ENCODE measurements at places on chromosomes 1 and 21.

- peak; percentile 43 for DNase-seq
These were observed 15.0 kb downstream of the TNFRSF25 start for GRCh38 chr1:6450943-6451373.

DNA sequence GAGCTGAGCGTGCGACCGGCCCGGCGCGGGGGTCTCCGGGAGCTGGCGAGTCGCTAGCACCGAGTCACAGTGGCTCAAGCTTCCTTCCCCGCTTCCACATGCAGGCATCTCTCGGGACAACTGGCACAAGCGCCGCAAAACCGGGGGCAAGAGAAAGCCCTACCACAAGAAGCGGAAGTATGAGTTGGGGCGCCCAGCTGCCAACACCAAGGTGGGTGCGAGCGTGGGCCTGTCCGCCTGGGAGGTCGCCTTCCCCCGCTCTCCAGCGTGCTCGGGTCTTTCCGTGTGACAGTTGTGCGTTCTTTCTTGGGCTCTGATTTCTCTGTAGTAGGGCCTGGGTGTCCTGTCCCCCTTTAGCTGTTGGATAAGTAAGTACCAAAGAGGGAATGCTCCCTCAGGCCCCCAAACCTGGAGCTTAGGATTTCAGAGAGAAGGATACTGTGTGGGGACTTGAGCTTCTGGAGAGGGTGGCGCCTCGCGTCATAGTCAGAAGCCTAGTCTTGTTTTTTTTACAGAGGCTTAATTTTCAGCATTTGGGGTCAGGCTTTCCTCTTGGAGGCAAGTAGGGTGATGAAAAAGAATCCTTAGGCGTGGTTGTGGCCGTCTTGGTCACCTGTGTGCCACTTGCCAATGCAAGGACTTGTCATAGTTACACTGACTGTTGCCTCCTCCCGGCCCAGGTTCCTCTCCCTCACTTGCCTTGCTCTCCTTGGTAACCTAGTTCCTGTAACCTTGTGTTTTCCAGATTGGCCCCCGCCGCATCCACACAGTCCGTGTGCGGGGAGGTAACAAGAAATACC, 790 bp downstream of the RPS8 start:
- no peak for DNase-seq

GRCh38 chr1:243726806-243727502, 123.1 kb downstream of the AKT3 start:
- DNase-seq, result no peak

GRCh38 chr1:109395602-109396512, 1.9 kb downstream of the SORT1 start:
- no peak for DNase-seq

DNA sequence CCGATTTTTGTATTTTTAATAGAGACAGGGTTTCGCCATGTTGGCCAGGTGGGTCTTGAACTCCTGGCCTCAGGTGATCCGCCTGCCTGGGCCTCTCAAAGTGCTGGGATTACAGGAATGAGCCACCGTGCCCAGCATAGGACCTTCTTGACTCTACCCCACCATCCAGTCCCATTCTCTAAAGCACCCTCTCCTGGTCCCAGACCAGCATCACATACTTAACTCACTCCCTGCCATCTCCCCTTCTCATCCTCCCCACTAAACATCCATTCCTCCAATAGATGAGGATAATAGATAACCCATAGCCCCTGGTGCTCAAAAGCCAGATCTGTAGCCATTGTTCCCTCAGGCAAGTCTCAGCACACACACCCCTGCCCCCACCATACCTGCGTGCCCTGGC, 2.1 kb downstream of the ENTREP3 start:
- DNase-seq, result no peak

- no peak for DNase-seq
These were observed 21.8 kb upstream of the TNFRSF1B start for GRCh38 chr1:12144969-12145368.

DNA sequence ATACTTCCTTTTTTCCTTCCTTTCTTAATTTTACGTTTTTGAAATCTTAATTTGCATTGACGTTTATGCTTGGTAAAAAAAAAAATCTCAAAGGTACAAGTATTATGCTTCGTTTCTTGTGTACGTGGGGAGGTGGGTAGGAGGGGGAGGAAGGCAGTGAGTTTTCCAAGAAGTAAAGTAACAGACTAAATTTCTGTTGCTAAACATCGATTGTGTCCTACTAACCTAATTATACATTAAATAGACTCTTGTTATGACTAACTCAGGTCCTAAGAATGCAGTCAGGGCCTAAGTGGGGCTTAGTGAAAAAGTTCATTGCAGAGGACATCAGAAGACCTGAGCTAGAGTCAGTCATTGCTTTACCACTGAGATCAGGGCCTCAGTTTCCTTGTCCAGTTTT, 17.5 kb downstream of the NEK7 start:
- DNase-seq, result no peak

GRCh38 chr1:172085317-172085716, 244.0 kb downstream of the DNM3 start:
- DNase-seq, result no peak

DNA sequence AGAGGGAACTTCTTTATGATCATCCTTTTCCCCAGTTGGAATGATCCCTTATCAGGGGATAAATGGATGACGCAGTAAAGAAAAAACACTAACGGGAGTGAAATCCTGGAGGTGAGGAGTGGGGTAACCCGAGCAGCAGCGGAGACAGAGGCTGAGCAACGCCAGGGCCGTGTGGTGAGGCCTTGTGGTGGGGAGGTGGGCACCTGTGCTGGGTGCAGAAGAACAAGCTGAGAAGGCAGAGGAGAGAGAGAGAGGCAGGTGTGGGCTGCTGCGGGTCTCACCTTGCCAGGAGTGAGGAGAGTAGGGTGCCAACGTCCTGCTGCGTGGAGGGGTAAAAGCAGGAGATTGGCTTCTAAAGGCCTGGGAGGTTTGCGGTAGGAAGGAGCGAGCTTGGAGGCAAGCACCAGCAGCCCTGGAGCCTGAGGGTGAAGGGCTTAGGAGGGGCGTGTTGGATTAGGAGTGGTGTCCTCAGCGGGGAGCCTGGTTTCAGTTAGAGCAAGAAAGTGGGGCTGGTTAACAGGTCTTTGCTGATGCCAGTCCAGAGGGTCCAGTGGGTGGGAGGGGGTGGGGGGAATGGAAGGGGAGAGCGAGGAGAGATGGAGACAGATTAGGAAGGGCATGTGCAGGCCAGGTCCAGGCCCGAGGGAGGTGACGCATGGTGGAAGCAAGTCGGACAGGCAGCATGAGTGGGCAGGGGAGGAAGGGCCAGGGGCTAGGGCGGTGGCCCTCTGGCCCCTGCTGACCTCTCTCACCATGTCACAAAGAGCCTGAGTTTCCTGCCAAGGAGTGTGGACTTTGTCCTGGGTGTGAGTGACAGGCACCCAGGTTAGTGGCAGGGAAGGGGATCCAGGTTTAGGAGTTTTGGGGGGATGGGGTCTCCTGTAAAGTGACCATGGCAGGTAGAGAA, 36.7 kb upstream of the LHX4 start:
- DNase-seq, result no peak

- DNase-seq, result no peak
These were observed 13.7 kb downstream of the CSF1 start for GRCh38 chr1:109924316-109924715.

DNA sequence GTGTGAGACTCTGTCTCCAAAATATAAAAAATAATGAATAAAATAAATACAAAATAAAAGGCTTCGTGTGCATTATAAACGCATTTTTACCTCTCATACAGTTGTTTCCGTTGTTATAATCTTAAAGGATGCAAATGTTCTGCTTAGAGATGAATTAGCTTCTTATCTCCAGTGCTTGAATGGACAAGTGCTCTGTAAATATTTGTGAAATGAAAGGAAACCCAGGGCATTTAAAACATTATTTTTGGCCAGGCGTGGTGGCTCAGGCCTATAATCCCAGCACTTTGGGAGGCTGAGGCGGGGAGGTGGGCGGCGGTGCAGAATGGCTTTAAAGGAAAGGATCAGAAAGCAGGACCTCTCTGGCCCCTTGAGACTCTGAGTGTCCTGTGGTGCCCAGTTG, 94.5 kb downstream of the HUNK start:
- DNase-seq, result no peak

DNA sequence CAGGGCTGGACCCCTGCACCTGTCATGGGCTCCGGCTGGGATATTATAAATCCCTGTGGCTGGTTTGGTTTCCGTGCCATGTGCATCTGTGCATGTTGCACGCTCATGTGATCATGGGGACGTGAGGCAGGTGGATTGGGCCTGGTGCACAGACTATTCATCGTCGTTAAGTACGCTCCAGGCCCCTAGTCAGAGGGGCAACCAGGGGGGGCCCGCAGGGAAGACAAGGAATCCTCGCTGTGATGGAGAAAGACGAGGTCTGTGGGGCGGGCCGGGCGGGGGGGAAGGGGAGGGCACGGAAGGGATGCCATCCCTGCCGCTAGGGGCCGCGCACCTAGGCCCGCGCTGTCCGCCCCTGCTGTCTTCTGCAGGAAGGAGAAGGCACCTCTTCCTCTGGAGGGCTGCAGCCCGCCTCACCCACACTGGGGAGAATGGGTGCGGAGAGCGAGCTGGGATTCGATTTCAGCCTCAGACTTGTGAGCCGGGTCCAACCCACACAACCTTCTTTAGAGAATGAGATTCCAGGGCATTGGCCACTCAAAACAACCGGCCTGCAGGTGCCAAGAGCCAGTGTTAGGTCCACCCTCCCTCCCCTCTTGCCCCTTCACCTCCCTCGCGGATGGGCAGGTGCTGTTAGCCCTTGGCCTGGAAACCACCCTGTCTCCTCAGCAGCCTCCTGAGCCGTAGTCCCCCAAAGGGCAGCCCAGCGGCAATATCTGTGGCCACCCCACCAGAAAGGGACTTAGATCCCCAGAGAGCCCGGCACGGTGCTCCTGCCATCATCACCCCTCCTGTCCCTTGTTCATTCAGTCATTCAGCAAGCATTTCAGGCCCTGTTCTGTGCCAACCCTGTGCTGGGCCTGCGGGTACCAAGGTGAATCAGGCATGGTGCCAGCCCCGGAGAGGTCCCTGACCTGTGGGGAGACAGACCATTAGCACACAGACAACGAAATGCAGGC, 950 bp upstream of the LRP8 start:
- DNase-seq, result peak; percentile 12

GRCh38 chr1:159187033-159187432, 15.6 kb downstream of the CADM3 start:
- no peak for DNase-seq

GRCh38 chr1:229012823-229013222, 258.1 kb upstream of the RAB4A start:
- no peak for DNase-seq

- no peak for DNase-seq
These were observed 936.7 kb upstream of the TMPRSS15 start for GRCh38 chr21:19340303-19340702.

DNA sequence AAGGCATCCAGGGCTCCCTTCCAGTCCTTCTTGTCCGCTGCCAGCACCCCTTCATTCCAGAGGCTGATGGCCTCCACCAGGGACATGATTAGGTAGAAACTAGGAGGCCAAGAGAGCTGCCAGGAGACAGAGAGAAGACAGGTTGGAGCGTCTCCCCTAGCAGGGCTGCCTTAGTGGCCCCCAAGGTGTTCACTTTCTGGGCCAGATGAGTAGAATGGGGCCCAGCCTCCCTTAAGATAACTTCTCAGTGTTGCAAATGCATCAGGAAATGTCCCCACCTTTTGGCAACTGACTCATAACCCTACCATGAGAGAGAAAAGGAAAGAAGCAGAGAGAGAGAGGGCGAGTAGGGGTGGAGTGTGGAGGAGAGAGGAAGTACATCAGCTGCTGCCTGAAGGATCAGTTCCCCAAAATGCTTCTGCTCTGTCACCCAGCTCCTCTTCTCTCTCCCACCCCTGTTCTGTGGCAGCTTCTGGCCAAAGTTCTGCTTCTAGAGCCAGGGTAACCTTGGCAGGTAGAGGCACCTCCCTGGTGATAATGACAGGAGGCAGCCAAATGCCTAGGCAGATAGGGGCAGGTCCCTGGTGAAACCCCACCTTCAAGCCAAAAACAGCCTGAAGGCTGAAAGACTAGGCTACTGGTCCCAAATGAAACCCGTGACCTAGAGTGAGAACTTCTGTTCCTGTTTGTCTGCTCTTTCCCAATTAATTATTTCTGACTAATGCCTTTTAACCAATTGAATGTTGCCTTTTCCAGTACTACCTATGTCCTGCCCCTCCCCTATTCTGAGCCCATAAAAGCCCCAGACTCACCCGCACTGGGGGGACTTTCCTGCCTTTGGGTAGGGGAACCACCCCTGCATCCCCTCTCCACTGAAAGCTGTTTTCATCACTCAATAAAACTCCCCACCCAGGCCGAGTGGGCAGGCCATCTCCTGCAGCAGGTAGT, at the start of gene NCF2:
TSS of gene NCF2 (minus strand) at position 216 of the 948 bp plus-strand sequence. CDS start at position 86, 130 bp downstream.
- no peak for DNase-seq

GRCh38 chr1:245721488-245721887, 566.7 kb downstream of the KIF26B start:
- DNase-seq, result no peak

DNA sequence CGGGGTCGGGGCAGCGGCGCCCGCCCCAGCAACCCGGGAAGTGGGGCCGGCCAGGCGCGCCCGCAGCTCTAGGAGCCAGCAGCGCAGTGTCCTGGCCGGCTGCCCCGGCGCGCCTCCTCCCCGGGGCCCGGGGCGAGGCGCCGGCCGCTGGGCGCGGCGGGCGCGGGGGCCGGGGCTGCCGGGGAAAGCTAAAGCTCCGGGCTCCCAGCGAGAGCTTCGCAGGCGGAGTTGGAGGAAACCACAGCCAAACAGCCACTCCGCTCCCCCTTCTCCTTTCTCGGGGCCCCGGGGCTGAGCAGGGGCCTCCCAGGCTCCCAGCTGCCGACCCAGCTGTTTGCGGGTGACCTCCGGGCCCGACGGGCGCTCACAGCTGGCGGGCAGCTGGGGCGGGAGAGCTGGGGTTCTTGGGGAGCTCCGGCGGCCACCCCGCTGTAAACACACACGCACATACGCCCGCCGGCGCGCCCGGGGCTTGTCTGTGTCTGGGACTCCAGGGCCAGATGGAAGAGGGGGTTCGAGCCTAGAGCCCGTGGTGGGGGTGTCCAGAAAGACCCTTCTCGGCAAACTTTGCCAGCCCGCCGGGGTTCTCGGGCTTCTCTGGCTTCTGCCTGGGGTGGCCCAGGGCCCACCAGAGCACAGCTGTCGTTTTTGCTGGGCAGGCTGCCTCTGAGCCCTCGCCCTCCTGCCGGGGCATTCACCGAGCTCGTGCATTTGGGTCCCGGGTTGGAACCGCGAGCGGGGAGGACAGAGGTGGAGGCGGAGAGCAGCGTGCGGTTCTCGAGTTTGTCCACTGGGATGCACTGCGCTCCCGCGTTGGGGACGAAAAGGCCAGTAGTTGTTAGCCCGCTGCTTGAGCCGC, 1.5 kb downstream of the AJAP1 start:
- peak; percentile 47 for DNase-seq

- no peak for DNase-seq
These were observed 9.8 kb downstream of the FRRS1 start for GRCh38 chr1:99756598-99756997.

DNA sequence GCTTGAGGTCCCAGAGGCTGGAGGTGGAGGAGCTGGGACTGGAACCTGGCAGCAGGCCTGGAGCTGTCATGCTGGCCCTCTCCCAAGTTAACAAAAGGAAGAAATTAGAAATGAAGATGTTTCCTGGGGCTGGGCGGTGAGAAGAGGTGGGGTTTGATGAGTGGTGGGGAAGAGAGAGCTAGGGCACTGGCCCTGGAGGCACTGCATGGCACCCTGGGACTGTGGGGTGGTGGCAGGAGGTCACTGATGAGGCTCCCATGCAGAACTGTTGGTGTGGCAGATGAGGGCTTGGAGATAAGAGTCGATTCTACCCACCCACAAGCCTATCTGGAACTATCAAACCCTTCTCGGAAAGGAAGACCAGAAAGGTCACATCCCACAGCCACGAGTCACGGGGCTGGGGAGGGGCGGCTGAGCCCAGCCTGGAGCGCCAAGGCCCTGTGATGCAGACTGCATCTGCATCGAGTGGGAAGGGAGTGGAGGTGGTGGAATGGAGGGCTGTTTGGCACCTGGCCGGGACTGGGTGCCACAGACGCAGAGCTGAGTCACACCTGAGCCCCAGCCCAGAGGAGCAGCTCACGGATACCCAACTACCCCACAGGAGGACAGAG, 29.4 kb downstream of the MRPL37 start:
- peak; percentile 67 for DNase-seq
